Fibroblast of skin of abdomen (primary cell): ENCODE measurements at places on chromosomes 7 and 10.

DNA sequence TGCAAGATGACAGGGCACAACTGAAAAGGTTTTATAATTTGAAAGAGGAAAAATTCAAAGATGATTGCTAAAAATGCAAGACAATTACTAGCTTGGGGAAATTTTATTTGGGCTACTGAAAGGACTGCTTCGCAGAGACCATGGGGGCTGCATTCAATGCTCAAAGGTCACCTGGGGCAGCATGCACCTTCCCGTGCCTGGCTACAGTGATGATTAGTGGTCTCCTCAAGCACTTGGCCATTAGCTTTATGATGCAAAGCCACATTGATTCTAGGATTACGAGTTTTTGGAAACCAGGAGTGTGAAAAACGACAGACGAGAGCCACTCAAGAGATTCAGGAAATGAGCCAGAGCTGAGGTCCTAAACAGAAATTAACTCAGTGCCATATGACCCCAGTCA, 764.6 kb downstream of the PHTF2 start:
- DNase-seq = no peak

DNA sequence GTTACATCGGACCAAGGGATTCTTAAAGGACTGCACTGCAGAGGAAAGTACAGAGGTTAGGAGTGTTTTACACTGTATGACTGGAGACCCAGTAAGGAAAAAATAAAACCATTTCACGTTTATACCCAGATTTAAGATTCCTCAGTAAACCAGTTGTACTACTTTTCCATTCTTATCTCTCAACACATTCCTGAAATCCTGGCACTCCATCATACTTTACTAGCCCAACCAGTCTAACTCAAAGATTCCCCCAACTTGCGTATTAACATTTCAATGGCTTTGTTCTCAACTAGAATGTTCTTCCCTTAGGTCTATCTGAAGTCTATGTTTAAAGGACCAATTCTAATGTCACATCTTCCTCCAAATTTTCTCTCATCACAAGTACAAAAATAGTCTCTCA, 8.0 kb downstream of the CCDC186 start:
- DNase-seq = no peak

GRCh38 chr7:99468336-99468918, 2.5 kb upstream of the ATP5MF start:
- DNase-seq = no peak

DNA sequence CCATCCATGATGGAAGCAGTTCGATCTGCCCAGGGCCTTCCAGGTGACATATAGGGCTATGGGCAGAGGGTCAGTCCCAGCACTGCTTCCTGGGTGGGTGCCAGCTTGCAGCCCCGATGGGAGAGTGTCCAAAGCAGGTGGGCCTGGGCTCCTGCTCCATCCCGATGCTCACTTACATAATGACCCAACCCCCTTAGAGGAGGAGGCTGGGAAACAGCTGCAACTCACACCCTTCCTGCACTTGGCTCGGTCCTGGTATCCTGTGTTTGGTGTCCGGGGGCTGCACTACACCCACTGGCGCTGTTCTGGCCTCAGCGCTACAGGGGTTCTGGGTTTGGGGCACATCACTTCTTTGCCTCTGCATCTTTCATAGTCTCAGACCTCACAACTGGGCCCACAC, 58.5 kb downstream of the PKD1L1 start:
- no peak for DNase-seq
